Activated B cell treated with CpG ODN at 0.5 μM for 24 hours (primary cell): ENCODE measurements at places on chromosomes 12 and 14. TPM values are rescaled to one million over a fixed set of nuclear protein-coding genes. Genes with fewer than 3 reads are reported as not detected.

GRCh38 chr12:41956353-41956752, 188.3 kb downstream of the GXYLT1 start:
- no peak for DNase-seq

DNA sequence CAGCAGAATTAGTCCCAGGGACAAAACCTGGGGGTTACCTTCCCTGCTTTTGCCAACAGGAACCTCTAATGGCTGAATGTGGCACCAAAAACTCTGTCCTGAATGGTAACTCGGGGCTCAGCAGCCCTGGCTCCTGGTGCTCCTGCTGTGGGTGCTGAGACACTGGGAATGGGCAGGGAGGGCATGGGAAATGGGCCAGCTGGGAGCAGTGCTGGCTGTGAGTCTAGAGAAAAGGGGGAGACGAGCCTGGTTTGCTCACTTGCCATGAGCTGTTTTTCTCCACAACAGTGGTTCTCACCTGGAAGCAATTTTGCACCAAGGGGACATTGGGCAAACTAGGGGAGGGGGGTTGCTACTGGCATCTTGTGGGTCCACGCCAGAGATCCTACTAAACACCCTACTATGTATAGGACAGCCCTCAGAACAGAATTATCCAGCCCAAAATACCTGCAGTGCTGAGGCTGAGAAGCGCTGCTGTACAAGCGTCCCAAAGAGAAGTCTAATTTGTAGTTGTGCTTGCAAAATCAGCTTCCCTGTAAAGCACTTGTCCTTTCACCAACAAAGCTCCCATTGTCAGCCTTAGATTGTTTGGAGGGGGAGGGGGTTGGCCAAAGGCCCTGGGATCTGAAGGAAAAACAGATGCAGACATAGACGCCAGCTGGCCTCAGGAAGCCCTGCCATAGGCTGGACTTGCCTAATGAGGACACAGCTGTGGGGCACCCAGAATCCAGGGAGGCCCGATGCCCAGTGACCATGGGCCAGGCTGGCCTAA, 3.6 kb downstream of the LRRC74A start:
- DNase-seq = no peak

GRCh38 chr12:3259973-3260372, 182.8 kb downstream of the TSPAN9 start:
- DNase-seq = no peak

DNA sequence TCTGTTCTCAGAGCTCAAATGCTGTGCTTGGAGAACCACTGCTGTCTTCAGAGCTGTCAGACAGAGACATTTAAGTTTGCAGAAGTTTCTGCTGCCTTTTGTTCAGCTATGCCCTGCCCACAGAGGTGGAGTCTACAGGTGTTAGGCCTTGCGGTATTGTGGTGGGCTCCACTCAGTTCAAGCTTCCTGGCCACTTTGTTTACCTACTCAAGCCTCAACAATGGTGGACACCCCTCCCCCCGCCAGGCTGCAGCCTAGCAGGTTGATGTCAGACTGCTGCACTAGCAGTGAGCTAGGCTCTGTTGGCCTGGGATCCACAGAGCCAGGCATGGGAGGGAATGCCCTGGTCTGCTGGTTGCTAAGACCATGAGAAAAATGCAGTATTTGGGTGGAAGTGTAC, 323.8 kb downstream of the BCAT1 start:
- no peak for DNase-seq

GRCh38 chr12:116136340-116136739, 141.2 kb downstream of the MED13L start:
- no peak for DNase-seq

DNA sequence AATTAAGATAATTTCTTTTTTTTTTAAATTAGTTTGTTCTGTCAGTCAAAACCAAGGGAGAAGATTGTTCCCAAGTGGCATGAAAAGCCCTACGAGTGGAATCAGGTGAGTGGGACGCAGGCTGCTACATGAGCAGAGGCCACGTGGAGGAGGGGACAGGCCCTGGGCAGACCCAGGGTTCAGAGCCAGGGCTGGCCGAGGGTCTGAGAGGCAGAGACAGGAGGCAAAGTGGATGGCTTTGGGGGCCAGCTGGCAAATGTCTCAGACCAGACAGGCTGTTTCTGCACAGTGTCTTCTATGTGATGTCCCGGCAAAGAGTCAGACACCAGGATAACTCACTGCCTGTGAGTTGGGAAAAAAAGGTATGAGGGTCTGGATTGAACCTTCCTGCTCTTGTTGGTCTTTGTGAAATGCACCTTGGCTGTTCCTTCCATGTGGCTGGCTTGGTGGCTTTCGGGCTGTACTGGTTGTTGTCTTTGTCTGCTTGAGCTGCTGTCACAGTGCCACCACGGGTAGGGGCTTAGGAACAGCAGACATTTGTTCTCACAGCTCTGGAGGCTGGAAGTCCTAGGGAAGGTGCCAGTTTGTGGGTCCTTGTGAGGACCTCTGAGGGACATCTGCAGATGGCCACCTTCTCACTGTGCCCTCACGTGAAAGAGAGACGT, 35.8 kb upstream of the ASPG start:
- DNase-seq = no peak

GRCh38 chr14:77284466-77284865, 13.5 kb upstream of the NGB start:
- DNase-seq = no peak

- DNase-seq = no peak
These were observed 17.5 kb downstream of the AQP6 start for GRCh38 chr12:49990273-49990672.

DNA sequence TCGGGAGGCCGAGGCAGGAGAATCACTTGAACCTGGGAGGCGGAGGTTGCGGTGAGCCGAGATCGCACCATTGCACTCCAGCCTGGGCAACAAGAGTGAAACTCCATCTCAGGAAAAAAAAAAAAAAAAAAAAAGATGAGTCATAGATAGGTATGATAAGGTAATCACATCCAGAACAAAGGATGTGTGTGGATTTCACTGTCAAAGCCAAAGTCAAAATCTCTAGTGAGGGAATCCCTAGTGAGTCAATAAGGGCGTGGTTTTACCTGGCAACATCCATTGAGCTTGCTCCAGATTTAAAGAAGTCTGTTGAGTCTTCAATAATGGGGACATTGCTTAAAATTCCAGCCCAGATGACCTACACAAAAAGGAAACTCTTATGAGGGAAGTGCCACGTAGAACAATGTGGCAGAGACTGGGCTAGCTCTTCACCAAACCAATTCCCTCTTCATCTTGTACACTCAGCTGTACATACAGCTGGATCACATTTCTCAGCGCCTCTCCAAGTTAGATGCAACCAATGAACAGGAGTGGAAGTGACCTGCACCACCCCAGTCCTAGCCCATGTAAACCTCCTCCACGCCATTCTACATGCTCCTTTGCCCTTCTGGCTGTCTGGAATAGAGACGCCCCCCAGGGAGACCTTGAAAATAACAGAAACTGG, 23.4 kb downstream of the ALDH1L2 start:
- no peak for DNase-seq

DNA sequence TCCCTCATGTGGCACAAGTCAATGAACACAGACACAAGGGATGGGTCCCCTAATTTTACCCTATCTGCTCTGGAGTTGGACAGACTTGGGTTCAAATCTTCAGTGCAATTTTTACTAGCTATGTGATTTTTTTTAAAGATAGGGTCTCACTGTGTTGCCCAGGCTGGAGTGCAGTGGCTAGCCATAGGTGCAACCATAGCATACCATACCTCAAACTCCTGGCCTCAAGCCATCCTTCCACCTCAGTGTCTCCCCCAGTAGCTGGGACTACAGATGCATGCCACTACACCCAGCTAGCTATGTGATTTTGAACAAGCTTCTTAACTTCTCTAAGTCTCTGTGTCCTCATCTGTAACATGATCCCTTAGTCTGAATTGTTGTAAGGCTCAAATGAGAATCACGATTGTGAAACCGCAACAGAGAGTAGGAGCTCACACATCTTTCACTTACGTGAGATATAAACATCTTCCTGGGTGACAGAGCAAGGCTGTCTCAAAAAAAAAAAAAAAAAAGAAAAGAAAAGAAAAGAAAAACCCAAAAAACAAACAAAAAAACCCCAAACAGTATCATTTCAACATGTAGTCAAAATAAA, 4.7 kb downstream of the CALCOCO1 start:
- DNase-seq = no peak

CLEC7A gene
- total RNA-seq = 0.09 and 0.10 TPM in 2 replicates

CNTN1 gene
- not detected in 2 replicates for total RNA-seq

CLEC14A gene
- not detected in 2 replicates for total RNA-seq

PPP1R36 gene
- total RNA-seq = not detected in 2 replicates

BEGAIN gene
- not detected in 2 replicates for total RNA-seq
